ENCODE measurements at places on chromosomes 7 and 10.

- no peak for DNase-seq
These were observed 14.1 kb downstream of the BRI3 start for GRCh38 chr7:98295467-98296192.

DNA sequence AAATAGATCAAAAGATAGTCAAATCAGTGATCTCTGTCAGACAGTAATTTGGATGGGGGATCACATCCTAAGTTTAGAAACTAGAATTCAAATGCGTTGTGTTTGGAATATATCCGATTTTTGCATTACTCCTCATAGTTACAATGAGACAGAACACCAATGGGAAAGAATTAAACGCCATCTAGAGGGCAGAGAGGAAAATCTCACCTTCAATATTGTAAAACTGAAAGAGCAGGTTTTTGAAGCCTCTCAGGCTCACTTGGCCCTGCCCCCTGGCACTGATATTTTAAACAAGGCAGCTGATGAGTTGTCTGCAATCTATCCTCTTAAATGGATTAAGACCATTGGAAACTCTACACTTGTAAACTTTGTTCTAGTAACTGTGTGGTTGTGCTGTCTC is 17.7 kb downstream of the FRG2B start:
- no peak for DNase-seq

- no peak for DNase-seq
These were observed 70.5 kb downstream of the SDK1 start for GRCh38 chr7:3371601-3372000.

DNA sequence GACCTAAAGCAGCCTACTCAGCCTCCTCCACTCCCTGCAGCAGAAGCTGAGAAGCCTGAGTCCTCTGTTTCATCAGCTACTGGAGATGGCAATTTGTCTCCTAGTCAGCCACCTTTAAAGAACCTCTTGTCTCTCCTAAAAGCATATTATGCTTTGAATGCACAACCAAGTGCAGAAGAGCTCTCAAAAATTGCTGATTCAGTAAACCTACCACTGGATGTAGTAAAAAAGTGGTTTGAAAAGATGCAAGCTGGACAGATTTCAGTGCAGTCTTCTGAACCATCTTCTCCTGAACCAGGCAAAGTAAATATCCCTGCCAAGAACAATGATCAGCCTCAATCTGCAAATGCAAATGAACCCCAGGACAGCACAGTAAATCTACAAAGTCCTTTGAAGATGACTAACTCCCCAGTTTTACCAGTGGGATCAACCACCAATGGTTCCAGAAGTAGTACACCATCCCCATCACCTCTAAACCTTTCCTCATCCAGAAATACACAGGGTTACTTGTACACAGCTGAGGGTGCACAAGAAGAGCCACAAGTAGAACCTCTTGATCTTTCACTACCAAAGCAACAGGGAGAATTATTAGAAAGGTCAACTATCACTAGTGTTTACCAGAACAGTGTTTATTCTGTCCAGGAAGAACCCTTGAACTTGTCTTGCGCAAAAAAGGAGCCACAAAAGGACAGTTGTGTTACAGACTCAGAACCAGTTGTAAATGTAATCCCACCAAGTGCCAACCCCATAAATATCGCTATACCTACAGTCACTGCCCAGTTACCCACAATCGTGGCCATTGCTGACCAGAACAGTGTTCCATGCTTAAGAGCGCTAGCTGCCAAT is 202.2 kb downstream of the ZEB1 start:
- no peak for DNase-seq

- no peak for DNase-seq
These were observed 181.6 kb downstream of the NPSR1 start for GRCh38 chr7:34839645-34840044.

DNA sequence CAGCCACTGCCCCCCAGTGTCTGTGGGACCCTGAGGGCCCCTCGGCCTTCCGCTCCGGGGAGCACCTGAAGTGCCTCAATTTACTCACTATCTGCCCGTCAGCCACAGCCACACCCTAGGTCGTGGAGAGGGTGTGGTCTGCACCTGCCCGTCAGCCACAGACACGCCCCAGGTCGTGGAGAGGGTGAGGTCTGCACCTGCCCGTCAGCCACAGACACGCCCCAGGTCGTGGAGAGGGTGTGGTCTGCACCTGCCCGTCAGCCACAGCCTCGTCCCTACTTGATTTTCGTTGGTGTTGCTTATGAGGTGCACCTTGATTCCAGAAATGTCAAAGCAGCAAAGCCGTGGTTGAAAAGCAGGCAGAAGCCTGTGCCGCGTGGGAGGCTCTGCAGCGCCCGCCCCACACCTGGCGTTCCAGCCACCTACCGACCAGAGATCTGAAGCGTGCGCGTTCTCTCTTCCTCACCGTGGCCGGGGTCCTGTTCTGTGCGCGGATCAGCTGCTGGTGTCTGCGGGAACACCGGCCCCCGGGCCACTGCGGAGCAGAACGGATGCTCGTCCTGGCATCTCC is 101.6 kb downstream of the DYNC2I1 start:
- DNase-seq, result no peak

GRCh38 chr7:92115821-92116220 is 18.5 kb downstream of the CYP51A1 start:
- no peak for DNase-seq

- no peak for DNase-seq
These were observed 218.2 kb upstream of the PODXL start for GRCh38 chr7:131774419-131775220.

Measured in neural crest cell (in vitro differentiated cells).